ENCODE measurements at places on chromosomes 2 and 18. TPM values are rescaled to one million over a fixed set of nuclear protein-coding genes. Genes with fewer than 3 reads are reported as not detected.

GRCh38 chr18:59428018-59428417 lies 69.0 kb upstream of the LMAN1 start:
- DNase-seq = no peak

DSEL gene
- total RNA-seq = 0.17 TPM

FEV gene
- total RNA-seq = not detected

GRCh38 chr2:240127911-240128607 lies 8.0 kb downstream of the COPS9 start:
- DNase-seq = no peak

NCKAP5 gene
- total RNA-seq = not detected

RAB31 gene
- 5.8 TPM for total RNA-seq

GRCh38 chr18:21943456-21943855 lies 202.9 kb downstream of the MIB1 start:
- no peak for DNase-seq

GRCh38 chr2:119486886-119487285 lies 37.4 kb downstream of the SCTR start:
- DNase-seq = no peak

DNA sequence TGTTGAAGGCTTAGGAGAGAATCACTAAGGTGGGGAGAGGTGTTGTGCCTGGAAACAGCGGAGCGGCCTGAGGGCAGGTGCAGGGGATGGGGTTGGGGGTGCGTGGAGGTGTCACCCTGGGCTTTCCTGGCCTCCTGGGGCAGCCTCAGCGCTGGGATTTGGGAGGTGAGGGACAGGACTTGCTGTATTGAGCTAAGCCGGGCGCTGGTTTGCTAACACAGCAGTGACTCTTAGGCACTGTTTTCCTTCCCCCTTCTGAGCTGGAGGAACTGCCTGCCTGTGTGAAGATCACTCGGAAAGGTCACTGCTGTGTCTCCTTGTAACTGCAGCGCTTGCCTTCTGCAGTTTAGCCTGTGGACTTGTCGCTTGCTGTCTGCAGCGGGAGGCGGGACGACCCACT lies 21.2 kb downstream of the PRELID3A start:
- no peak for DNase-seq

SERPINB2 gene
- not detected for total RNA-seq

DNA sequence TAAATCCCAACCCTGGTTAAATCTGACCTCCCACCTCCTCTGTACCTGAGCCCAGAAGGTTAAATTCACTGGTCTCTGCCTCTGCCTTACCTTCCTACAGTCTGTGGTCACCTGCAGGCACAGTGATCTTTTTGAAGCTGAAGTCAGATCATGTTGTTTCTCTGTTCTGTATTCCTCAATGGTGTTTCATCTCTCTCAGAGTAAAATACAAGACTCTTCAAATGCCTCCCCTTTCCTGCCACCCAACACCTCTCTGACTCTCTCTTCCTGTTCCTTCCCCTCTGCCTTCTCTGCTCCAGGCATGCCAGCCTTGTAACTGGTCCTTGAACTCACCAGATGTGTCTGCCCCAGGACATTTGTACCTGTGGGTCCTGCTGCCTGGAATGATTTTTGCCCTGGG lies 219.3 kb downstream of the UXS1 start:
- DNase-seq = no peak
